Frontal cortex (tissue), 4 donors: ENCODE measurements at places on chromosomes 2 and 18.

GRCh38 chr2:109481599-109481998, 132.2 kb downstream of the SEPTIN10 start:
- DNase-seq = no peak

DNA sequence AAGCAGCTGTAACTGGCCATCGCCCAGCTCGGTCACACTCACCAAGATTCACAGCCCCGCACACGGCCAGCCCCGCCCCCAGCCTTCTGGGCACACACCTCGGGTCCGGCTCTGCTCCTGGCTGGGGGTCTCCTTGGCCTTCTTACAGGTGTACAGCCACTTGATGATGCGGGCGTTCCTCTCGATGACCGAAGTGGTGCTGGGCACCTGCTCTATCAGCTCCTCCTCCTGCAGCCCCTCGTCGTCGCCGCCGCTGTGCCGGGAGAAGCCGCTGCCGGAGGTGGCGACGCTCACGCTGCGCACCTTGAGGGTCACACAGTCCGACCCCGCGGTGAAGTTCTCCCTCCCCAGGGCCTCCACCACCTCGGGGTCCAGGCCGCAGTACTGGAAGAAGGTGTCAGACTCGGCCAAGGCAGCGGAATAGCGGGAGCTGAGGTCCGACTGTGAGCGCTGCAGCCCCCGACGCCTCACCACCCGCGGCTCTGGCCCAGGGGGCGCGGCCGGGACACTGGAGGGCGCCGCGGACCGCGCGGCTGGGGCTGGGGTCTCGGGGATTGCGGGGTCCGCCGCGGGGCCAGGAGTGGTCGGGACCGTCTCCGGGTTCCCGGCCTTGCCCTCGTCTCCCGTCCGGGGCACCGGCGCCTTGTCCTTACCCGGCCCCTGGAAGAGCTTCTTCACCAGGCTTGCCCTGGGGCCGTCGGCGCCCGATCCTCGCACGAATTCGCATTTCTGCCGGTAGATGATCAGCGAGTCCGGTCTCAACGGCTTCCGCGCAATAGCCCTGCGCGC, 769 bp downstream of the FAM110C start:
- no peak for DNase-seq

GRCh38 chr2:142933916-142934315, 56.5 kb downstream of the KYNU start:
- DNase-seq = no peak

DNA sequence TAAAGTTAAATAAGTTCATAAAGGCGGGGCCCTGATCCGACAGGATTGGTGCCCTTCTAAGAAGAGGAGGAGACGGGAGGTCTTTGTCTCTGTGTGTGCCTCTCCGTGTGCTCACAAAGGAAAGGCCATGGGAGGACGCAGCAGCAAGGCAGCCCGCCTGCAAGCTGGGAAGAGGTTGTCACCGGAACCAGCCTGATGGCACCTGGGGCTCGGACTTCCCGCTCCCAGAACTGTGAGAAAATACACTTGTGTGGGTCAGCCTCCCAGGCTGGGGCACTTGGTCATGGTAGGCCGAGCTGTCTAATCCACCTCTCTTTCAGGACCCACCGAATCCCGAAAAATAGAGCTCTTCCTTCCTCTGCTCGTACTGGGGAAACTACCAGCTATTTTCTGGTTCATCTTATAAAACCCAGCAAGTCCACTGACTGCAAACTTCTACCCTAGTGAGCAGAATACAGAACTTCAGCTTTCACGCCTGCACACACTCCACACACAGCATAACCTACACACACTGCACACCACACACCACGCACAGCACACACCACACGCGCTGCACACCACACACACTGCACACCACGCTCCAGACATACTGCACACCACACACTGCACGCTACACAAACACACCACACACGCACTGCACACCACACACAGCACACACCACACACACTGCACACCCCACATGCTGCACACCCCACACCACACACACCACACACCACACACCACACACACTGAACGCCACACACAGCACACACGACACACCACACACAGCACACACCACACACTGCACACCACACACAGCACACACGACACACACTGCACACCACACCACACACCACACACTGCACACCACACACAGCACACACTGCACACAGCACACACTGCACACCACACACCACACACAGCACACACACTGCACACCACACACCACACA, 58.1 kb downstream of the ASB1 start:
- no peak for DNase-seq

DNA sequence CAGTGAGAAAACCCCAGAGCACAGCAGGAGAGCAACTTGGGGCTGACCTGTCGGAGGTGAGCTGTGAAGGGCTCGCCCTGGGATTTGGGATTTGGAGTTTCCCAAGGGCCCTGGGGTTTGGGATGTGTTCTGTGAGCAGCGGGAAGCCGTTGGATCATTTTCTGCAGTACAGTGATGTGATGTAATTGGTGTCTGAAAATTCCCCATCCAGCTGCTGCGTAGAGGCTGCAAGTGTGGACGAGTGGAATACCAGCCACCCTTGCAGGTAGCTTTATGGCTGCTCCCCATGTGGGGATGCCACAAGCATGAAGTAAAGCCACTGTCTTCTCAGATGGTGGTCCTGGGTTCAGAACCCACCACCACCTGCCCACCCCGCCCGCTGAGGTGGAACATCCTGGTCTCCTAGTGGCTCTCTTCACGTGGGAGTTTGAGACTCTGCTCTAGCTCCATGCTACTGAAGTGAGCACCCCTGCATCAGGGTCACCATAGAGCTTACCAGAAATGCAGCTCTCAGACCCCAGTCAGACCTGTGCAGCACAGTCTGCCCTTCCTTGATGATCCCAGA, 15.0 kb downstream of the IMPA2 start:
- DNase-seq = no peak
